GM23338 (cell line): ENCODE measurements at places on chromosomes 2 and 18. TPM values are rescaled to one million over a fixed set of nuclear protein-coding genes. Genes with fewer than 3 reads are reported as not detected.

The RAB6C gene
- not detected in 2 replicates for total RNA-seq

The NYAP2 gene
- not detected in 2 replicates for total RNA-seq

The RESP18 gene
- not detected in 2 replicates for total RNA-seq

DNA sequence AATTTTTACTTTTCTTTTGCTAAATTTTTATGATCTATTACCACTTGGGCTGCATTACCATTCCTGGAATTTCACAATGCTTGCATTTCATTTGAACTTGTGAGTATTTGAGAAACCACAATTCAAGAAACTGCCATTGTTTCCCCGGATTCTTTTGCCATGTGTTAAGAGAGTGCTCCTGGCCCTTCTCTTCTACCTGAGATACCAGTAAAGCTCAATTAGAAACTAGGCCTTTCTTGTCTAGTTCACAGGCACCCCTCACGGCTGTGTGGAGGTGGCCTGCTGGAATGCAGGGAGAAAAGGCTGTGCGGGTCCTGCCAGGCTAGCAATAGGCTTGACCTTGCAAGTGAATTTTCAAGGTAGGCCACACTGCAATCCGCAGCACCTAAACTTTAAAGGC lies 40.8 kb downstream of the ZEB2 start:
- H3K4me1 ChIP-seq = peaks cover 52% of the 10 kb centered on the region
- H3K36me3 ChIP-seq = no peaks in the 10 kb centered on the region
- DNase-seq = peak; percentile 77
- H3K4me3 ChIP-seq = no peak overlapping the region

DNA sequence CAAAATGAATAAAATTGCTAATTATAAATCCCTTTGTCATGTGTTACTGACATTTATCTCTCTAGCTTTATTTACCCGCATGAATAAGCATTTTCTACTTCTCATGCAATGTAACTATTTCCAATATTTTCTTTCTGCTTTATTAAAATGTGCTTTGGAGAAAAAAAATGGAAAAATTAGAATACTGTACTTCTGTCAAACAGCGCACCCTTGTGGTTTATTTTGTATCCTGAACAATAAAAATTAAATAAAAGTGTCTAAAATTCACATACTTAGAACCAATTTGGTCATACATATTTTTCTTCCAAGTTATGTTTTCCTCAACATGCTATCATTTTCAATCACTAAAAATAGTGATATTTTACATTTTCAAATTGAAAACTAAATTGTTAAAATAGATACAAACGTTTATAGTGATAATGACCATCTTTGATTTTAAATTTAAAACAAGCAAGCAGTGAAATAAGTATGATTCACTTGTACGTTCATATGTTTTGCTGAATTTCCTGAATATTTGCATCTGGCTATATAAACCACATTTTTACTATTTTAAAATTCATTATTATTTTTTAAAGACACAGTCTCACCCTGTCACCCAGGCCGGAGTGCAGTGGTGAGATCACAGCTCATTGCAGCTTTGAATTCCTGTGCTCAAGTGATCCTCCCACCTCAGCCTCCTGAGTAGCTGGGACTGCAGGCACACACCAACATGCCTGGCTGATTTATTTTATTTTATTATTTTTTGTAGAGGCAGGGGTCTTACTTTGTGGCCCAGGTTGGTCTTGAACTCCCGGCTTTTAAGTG lies 95.9 kb upstream of the GRB14 start:
- no peak overlapping the region for H3K27ac ChIP-seq
- no peaks in the 10 kb centered on the region for H3K4me1 ChIP-seq
- no peaks in the 10 kb centered on the region for H3K27me3 ChIP-seq

- H3K27me3 ChIP-seq = no peaks in the 10 kb centered on the region
- no peak overlapping the region for H3K4me3 ChIP-seq
- peak; percentile 11 for DNase-seq
- no peaks in the 10 kb centered on the region for H3K4me1 ChIP-seq
- H3K36me3 ChIP-seq = no peaks in the 10 kb centered on the region
- no peak overlapping the region for H3K27ac ChIP-seq
Observed at GRCh38 chr18:61882296-61883004, 10.4 kb downstream of the RNF152 start.

DNA sequence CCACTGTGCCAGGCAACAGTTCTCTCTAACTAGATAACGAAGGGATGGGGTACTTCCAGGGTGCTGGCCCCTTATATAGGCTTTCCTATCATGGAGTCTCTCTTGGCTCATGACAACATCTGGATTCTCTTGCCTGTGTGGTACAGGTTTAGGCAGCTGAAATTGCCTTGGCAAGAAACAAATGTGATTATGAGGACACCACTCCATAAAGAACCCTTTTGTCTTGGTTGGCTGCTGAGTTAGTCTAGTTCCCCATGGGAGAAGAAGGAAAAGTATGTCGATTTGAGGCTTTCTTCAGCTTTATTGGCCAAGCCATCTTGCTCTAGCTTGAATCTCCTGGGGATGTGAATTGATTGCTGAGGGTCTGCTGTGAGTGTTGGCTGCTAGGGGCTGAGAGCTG lies 76.3 kb upstream of the ZCCHC2 start:
- no peak overlapping the region for H3K27ac ChIP-seq
- H3K27me3 ChIP-seq = no peaks in the 10 kb centered on the region
- H3K4me3 ChIP-seq = no peak overlapping the region
- H3K4me1 ChIP-seq = peaks cover 32% of the 10 kb centered on the region
- H3K36me3 ChIP-seq = no peaks in the 10 kb centered on the region
- DNase-seq = no peak

GRCh38 chr2:114745700-114746099 lies 303.3 kb downstream of the DPP10 start:
- no peak overlapping the region for H3K27ac ChIP-seq
- peaks cover 3% of the 10 kb centered on the region; the same call in 1 of the 2 replicates for H3K36me3 ChIP-seq
- H3K4me1 ChIP-seq = peaks cover 6% of the 10 kb centered on the region; the same call in 1 of the 2 replicates

DNA sequence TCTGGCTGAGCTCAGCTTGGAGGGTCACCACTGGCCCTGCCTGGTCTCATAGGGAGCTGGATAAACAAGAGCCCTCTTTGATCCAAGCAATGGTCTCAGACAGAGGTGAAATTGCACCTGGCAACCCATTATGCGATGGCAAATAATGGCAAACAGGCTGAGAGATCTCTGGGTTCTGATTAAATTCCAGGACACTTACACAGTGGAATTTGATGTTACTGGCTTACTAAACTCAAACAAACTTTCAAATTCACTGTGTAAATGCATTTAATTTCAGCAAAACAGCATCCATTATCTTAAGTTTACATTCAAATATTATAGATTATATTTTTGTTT lies 19.5 kb upstream of the STAT4 start:
- no peak overlapping the region for H3K4me3 ChIP-seq
- no peak for DNase-seq
- no peak overlapping the region for H3K27ac ChIP-seq

DNA sequence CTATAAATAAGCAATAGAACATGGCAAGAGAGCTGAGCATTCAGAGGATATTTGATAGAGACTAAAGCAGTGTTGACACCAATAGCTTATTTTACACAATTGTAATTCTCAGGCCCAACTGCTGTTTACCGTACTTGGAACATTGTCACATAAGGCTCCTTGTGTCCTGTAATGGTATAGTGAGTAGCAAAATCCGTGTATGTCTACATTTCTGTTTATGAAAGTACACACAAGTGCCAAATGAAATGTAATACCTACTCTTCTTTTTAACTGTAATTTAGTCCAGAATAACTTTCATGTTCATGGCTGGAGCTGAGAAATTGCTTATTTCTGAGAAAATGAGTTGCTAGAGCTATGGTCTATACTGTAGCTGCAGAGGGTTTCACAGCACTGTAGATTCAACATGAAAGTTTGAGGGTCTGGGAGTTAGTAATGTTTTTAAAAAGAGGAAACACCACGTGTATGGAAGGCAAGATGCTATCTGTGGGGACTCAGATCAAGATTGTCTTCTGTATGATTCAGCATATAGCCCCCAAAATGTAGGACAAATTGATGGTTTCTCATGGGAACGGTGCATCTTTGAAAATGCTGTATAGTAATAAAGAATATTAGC lies 110.2 kb upstream of the NOSTRIN start:
- no peaks in the 10 kb centered on the region for H3K27me3 ChIP-seq
- no peaks in the 10 kb centered on the region for H3K36me3 ChIP-seq
- H3K4me1 ChIP-seq = no peaks in the 10 kb centered on the region
- no peak for DNase-seq
- no peak overlapping the region for H3K27ac ChIP-seq
- no peak overlapping the region for H3K4me3 ChIP-seq

GRCh38 chr2:9972621-9973479 lies 21.4 kb downstream of the GRHL1 start:
- no peak overlapping the region for H3K4me3 ChIP-seq
- peak; percentile 6 for DNase-seq
- no peaks in the 10 kb centered on the region for H3K4me1 ChIP-seq
- H3K27ac ChIP-seq = no peak overlapping the region
- no peaks in the 10 kb centered on the region for H3K36me3 ChIP-seq
- no peaks in the 10 kb centered on the region for H3K27me3 ChIP-seq

DNA sequence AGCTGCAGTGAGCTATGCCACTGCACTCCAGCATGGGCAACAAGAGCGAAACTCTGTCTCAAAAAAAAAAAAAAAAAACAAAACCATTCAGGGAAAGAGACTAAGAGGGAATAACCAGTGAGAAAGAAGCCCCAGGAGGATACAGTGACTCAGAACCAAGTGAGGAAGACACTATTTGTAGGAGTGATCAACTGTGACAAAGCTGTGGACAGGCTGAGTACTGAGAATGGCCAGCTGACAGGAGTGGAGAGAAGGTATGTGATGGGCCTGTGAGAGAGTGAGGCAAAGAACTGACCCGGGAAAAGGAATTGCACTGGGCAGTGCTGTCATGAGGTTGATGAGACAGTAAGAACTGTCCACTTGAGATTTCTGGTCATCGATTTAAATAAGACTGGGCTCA lies 6.7 kb upstream of the LCT start:
- no peak for DNase-seq
- no peaks in the 10 kb centered on the region for H3K27me3 ChIP-seq
- no peaks in the 10 kb centered on the region for H3K4me1 ChIP-seq
- H3K27ac ChIP-seq = no peak overlapping the region
- H3K4me3 ChIP-seq = no peak overlapping the region

DNA sequence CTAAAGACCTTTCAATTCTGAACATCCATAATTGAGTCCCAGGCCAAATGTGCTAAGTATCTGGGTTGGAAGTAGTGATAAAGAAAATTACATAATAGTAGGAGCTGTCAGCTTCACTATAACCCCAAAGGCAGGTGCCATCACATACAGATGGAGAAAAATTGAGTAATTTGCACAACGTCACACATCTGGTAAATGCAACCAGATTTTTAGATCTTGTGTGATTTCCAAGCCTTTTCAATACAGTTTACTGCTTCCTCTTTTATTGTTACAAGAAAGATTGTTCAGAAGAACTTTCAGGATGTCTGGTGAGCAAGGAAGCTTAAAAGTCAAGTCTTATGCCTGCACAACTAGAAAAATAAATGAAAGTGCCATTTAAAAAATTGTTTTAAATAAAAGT lies 62.3 kb downstream of the UBE2E3 start:
- H3K4me3 ChIP-seq = no peak overlapping the region
- H3K27me3 ChIP-seq = no peaks in the 10 kb centered on the region
- H3K27ac ChIP-seq = no peak overlapping the region
- H3K4me1 ChIP-seq = peaks cover 7% of the 10 kb centered on the region; the same call in 1 of the 2 replicates
- H3K36me3 ChIP-seq = no peaks in the 10 kb centered on the region

DNA sequence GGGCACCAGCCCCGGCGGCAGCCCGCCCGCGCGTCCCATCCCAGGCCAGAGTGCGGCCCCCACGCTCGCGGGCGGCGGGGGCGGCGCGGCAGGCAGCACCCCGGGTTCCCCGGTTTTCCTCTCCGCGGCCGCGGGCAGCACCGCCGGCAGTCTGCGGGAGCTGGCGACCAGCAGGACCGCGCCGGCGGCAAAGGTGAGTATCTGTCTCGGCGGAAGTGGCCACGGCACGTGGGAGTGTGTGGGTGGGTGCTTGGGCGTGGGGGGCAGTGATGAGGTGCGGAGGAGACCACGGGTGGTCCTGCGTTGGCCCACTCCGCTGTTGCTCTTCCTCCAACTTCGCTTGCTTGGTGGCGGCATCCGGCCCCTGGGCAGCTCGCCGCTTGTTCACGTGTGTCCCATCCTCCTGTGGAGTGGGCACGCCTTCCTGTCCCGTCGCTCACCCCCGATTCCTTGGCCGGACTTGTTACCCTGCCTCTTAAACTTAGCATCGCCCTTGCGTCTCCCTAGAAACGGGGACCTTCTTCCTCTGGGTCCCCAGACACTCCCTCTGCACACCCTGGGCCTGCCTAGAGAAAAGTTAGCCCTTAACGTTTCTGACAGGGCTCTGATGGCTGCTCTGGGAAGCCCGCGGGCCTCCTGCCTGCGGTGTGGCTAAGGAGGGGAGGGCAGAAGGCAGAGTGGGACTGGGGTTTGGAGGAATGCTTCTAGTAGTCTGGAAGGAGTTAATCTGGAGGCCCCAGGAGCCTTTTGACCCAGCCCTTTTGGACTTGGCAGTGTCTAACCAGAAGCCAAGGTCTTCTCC lies 1.1 kb downstream of the SH3RF3 start:
- H3K4me3 ChIP-seq = peak overlapping the region; percentile 68; the same call in 1 of the 2 replicates
- no peak overlapping the region for H3K27ac ChIP-seq
- no peaks in the 10 kb centered on the region for H3K36me3 ChIP-seq
- peaks cover 9% of the 10 kb centered on the region; the same call in 1 of the 2 replicates for H3K4me1 ChIP-seq

GRCh38 chr2:226515344-226516055 lies 284.1 kb downstream of the IRS1 start:
- H3K27ac ChIP-seq = no peak overlapping the region
- H3K4me1 ChIP-seq = no peaks in the 10 kb centered on the region
- no peaks in the 10 kb centered on the region for H3K36me3 ChIP-seq
- no peaks in the 10 kb centered on the region for H3K27me3 ChIP-seq
- no peak for DNase-seq
- no peak overlapping the region for H3K4me3 ChIP-seq

GRCh38 chr2:18825838-18826237 lies 236.5 kb upstream of the NT5C1B start:
- no peak for DNase-seq
- no peaks in the 10 kb centered on the region for H3K36me3 ChIP-seq
- H3K4me3 ChIP-seq = no peak overlapping the region
- no peak overlapping the region for H3K27ac ChIP-seq
- no peaks in the 10 kb centered on the region for H3K27me3 ChIP-seq
- no peaks in the 10 kb centered on the region for H3K4me1 ChIP-seq

DNA sequence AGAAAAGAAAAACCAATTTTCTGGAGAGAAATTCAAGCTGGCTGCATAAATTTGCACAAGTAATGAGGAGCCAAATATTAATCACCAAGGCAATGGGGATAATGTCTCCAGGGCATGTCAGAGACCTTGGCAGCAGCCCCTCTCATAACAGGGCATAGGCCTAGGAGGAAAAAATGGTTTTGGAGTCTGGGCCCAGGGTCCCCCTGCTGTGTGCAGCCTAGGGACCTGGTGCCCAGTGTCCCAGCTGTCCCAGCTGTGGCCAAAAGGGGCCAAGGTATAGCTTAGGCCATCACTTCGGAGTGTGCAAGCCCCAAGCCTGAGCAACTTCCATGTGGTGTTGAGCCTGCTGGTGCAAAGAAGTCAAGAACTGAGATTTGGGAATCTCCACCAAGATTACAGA lies 57.1 kb downstream of the SCN7A start:
- no peaks in the 10 kb centered on the region for H3K27me3 ChIP-seq
- H3K27ac ChIP-seq = no peak overlapping the region
- H3K4me1 ChIP-seq = no peaks in the 10 kb centered on the region
- no peak overlapping the region for H3K4me3 ChIP-seq
- DNase-seq = no peak
- H3K36me3 ChIP-seq = no peaks in the 10 kb centered on the region

- H3K4me3 ChIP-seq = no peak overlapping the region
- peak overlapping the region; percentile 40 for H3K27ac ChIP-seq
- DNase-seq = peak; percentile 83
Observed at GRCh38 chr2:72750977-72751639, 74.7 kb downstream of the EXOC6B start.
